Activated CD8-positive, alpha-beta memory T cell treated with anti-CD3 and anti-CD28 coated beads, Interleukin-2, amount 10 ng/mL, durations not matched to agents 7 days and 5 days (primary cell): ENCODE measurements at places on chromosomes 12 and 14. TPM values are rescaled to one million over a fixed set of nuclear protein-coding genes. Genes with fewer than 3 reads are reported as not detected.
A peak's percentile ranks its signal among the peaks of the same experiment; 100 is the strongest.

The PTCSC3 gene
- not detected for total RNA-seq

The FGF6 gene
- total RNA-seq, result not detected

DNA sequence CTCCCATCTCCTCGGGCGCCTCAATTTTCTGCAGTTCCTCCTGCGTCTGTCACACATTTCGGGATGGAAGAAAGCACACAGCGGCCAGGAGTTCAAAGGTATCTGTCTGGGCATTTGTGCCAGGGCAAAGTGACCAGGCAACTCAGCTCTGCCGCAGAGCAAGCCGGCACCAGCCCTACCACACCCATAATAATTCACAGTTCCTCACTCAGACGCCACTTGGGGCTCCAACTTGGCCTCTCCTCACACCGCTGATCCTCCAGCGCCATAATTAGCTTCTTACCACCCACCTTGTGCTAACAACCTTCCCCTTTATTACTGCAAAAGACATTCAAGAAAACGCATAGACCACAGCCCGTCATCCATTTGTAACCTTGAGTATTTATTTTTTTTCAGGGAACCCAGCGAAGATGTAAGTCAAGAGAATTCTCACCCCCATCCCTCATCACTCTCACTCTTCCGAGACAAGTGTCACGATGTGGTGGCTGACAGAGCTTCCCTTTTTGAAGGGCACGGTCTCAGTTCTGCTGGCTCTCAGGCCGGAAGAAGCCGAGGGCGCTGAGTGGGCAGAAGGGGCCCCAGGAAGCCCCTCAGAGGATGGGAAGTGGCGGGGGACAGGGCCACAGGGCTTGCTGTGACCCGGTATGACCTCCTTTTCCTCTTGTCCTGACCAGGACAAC lies 25.2 kb upstream of the NCOR2 start:
- DNase-seq, result no peak

- no peak for DNase-seq
These were observed 18.8 kb downstream of the CLMN start for GRCh38 chr14:95300697-95301526.

- DNase-seq, result no peak
These were observed 22.3 kb upstream of the FRS2 start for GRCh38 chr12:69447892-69448291.

The RPS26 gene
- 27.9 TPM for total RNA-seq

DNA sequence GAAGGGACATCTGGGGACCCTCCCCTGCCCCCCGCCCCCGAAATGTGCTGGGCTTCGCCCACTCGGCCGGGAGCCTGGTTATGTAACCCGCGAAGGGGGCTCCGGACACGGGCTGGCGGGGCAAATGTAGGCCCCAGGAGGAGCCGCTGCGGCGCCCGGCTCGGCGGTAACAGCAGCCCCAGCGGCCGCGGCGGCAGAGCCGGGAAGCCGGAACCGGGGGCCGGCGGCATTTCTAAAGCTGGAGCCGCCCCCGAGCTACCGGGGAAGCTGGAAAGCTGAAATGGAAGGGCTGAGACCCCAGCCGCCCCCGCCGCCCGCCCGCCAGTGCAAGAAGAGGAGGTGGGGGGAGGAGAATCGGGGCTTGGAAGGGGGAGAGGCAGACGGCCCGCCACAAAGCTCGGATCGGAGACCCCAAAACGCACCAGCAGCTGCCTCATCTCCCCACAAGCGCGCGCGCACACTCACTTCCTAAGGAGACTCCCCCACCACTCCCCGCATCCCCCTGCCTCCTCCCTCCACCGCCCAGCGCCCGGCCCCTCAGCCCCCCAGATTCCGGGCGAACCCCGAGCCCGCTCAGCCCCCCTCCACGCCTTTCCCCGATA lies 1.5 kb downstream of the KDM2B start:
- DNase-seq, result peak; percentile 60

DNA sequence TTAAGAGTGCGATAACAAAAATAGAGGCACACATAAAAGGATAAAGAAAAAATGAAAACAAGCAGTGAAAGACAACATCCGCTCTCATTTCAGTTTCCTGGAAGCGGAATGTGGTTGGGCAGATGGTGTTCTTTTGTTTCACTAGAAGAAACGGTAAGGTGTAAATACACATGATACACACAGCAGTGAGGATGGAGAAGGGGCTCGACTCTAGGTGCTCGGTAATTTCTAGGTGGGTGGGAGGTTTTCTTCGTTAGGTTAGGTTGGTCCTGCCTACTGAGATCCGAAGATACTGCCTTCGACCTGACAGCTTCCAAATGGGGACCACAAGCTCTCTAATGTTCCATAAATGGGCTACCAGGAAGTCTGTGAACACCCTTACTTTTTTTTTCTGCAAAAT lies 1082.5 kb downstream of the BCL11B start:
- peak; percentile 86 for DNase-seq

GRCh38 chr12:92717202-92717601 lies 14.4 kb downstream of the PLEKHG7 start:
- DNase-seq, result no peak

DNA sequence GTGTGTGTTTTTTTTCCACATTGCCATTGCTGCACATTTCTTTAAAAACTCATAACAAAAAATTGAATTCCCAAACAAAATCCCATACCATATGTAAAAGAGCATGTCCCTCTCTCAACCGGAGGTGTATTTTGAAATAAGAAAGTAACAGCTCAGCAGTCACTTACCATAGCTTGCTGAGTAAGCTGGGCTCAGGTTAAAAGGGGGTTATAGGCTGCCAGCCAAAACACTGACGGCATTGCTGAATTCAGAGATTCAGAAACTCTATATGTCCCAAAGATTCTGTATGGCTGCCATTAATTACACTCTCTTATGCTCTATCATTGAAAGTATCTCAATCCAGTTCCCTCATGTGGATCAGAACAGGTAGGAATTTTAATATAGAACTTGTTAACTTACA lies 276.0 kb downstream of the FOXG1 start:
- DNase-seq, result no peak

The FBXO21 gene
- total RNA-seq, result 26.2 TPM

The ANKS1B gene
- 0.96 TPM for total RNA-seq
